CD4-positive, alpha-beta T cell treated with Interleukin-6 at 100 ng/mL for 8 hours (primary cell): ENCODE measurements at places on chromosomes 6 and 20.

GRCh38 chr6:96907498-96907897 is 9.8 kb upstream of the NDUFAF4 start:
- DNase-seq: no peak

DNA sequence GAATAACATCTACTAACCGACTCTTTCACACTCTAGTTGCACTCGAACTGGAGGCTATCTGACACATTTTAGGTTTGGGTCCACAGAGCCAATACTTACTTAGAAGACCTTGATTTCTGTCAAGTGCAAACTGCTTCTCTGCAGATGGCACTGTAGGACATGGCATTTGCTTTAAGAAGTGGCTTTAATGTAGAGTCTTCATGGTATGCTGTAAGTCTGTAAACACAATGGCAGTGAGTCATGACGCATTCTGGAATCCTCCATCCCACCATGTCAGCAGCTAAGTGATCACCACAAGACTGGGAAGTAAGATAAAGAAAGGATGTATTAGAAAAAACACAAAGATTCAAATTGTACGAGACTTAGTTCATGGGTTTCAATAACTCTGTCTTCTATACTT is 377.0 kb upstream of the NOX3 start:
- DNase-seq: no peak

DNA sequence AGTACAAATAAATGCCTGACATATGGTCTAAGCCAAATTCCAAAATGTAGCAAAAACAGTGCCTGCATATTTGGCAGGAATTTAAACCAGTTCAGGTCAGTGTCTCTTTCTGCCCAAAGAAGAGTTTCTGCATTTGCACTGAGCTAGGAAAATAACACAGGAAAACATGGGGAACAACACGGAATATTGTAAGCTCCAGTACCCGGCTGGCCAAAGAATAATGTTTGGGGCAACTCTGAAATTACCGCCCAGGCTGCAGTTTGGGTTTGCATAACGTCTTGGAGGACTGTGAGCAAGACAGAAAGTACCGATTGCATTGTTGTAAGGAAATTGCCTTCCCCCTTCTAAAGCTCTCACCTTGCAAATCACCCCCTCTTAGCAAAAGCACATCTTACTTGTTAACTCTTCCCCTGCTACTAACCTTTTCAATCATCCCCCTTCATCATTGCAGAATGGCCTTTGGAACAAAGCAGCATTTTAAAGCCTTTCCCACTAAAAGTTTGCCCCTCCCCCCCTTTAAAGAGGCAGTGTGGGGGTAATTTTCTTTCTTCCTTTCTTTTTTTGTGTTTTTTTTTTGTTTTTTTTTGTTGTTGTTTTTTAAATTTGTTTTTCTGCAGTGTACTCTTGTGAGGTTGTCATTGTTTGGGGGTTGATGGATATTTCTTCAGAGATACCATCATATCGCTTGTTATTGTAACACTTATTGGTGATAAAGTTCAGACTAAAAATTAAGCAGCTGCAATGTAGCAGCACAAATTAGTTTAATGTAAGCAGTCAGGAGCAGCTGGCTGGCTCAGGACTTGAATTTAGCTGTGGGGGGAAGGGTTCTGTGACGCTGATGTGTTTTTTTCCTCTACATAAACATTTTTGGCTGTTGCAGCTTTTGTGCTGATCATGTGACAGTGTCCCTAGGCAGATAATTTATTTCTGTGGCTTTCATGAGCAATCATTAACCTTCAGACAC is 100.0 kb upstream of the CITED2 start:
- DNase-seq: no peak

GRCh38 chr6:140663094-140663493 is 1288.6 kb upstream of the CITED2 start:
- no peak for DNase-seq

GRCh38 chr6:157518397-157519250 is 137.6 kb downstream of the ZDHHC14 start:
- DNase-seq: no peak

- DNase-seq: no peak
Measured at GRCh38 chr6:160998766-160999165, 7.2 kb downstream of the MAP3K4 start.

DNA sequence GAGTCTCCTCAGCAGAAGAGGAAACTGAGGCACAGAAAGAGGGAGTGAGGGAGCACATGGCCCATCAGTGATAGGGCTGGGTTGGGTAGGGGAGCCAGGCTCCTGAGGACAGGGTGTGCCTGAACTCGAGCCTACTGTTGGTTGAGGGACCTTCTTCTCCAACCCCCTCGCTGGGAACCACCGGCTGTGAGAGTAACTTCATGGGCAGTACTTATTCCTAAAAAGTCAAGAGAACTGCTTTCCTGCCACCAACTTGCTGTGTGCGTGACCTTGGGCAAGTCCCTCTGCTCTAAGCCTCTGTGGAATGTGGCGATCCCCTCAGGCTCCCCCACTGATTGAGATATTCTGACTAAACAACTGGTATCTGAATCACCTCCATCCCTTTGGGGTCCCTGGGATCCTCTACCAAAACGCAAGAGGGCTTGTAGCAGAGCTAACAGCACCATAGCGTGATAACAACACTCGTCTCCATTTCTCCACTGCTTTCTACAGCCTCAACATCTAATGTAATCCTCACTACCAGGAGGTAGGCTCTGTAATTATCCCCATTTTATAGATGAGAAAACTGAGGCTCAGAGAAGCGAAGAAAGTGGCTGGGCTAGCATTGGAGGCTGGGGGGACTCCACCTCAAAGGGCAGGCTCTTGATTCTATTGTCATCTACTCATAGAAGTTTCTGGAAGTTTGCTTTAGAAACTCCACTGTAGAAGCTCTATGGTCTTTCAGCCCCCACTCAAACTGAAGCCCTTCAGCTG is 76.0 kb downstream of the JPH2 start:
- DNase-seq: no peak

- DNase-seq: no peak
Measured at GRCh38 chr6:79778816-79779215, 147.7 kb downstream of the SH3BGRL2 start.

DNA sequence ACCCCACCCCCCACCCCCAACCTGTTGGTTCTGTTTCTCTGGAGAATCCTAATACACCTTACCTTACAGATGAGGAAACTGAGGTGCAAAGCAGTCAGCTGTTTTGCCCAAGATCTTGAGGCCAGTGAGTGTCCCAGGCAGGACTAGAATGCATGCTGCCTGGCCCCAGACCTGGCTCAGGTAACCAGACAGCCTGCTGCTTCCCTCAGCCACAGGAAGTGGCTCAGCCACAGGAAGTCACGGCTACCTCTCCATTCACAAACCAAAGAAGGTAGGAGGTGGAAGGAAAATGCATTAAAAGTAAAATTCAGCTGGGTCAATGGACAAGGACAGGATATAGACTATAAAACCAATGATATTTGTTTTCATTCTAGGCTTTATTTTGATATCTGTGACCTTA is 517.6 kb downstream of the CD83 start:
- DNase-seq: peak; percentile 60

- no peak for DNase-seq
Measured at GRCh38 chr20:57342829-57343228, 8.2 kb upstream of the RAE1 start.

DNA sequence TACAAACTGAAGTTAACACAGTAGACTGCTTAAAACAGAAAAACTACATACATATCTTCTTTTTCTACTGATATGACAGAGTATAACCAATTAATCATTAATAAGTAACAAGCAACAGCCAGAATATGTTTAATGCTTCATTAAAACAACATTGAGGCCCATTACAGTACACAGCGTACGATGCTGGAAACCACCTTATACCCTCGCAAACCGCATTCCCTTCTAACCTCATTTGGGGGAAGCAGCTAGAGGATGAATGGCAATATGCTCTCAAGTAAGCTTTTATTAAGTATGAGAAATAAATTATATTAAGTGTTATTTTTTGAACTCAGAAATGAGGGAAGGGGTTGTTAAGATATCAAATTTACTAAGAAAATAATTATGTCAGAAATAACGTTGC is 142.4 kb downstream of the GMDS start:
- no peak for DNase-seq

DNA sequence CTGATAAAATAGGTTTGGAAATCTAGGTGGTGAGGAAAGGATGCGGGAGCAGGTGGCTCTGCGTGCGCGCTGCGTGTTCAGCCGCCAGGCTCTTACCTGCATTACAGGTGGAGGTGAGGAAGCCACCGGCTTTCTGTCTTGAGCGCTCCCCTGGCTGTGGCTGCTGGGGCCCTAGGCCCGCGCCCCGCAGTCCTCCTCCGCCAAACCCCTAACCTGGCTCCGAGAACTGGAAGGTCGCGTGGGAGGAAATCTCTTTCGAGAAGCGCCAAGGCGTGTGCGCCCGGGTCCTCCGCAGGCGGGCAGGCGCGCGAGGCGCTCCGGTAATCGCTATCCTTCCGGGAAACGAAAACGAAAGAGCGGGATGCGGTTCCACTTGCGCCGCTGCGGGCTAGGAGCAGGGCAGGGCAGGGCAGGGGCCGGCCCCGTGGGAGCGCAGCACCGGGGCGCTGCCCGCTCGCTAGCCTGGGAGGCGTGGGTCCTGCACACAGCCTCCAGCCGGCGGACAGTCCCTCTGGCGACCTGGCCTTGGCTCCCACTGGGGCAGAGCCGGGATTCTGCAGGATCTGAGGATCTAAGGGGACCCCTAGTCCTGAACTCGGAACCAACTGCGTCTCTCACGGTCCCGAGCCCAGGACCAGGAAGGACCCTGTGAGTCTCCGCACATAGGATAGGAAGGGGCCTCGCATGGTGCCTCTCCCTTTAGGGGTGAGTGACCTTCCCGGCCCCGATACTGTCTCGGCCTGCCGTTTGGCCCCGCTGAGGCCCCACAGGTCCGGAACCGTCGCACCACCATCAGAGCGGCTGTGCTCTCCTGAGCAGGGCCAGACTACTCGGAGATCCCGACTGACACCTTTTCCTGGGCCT is at the start of gene ETV7:
ETV7 (minus strand) TSS at position 230 of the 864 bp plus-strand sequence; CDS start at position 102, 128 bp downstream.
- DNase-seq: peak; percentile 19

DNA sequence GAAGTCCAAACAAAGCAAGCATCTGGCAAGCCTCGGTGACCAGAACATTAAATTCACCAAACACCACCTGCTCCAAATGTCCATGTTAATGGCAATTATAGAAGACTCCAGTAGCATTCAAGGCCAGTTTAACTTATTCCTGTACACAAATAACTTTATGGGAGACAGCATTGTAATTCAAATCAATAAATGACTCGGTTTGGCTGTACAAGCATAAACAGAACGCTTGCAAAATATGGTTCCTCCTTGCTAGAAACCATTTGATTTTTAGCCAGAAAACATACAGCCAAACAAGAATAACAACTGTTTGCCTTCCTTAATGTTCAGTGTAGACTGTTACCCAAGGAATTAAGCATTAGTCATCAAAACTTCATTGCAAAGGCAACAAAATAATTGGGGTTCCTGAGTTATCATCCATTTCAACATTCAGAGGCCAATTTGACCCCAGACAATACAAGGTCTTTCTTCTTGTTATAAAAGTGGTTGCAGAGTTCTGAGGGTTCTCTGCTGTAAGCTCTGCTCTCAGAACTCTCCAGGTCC is 125.1 kb downstream of the BFSP1 start:
- no peak for DNase-seq

DNA sequence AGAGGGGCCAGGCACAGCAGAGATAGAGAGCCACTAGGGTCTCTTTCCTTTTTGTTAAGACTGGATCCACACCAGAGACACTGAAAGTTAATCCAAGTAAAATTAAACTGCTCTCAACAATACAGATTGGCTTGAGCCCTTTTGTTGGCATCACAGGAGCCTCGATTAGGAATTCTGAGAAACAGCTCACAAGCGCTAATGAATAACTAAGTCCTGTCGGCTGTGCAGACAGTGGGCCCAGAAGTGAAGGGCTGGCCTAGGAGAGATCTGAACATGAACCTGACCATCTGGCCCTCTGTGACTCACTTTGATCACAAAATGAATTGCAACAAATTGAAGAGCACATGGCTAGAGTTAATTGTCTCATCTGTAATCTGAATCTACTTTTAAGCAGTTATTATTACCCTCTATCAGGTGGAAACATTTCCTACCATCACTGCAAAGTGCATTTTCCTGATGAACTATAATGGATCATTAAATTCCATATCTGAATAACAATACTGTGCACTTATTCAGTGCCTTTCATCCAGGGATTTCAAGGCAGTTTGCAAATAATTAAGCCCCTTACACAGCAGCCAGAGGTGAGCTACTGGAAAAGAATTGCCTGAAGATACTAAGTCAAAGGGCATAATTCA is 3.2 kb downstream of the BACH2 start:
- DNase-seq: no peak

DNA sequence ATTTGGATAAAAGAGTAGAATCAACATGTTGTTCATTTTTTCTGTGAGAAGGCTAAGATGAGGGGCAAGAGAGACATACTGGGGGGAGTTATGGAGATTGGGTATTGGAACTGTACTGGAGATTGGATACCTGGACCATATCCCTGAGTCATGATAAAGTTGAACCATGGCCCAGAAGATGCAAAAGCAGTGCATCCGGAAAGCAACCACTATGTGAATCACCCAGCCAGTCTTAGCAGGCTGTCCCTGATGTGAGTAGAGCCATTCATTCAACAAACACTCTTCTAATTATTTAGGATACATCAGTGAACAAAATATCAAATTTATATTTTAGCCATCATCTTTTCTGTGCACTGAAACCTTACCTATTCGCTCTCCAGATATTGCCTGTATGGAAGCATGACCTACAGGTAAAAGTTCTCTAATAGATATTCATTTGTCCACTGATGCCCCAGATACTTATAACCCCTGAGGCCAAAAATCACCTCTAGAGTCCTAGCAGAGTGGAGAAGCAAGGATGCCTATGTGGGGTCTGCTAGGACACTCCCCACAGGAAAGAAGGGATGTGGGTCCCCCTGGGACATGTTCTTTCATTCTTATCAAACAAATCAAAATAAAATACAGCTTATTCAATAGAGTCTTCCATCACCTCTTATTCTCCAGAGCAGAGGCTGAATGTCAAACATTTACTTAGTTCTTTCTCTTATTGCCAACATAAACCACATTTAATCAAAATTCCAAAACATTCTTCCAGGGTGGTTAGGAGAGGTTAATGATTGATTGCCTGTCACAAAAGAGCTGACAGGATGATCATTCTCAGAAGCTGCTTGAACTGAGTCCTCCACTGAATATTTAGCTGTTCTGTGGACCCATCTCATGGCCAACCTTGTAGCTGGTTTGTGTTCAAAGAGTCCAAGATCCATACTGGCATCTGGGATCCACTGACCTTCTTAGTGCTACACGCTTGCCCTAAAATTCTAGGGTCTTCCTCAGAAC is 37.0 kb upstream of the PKHD1 start:
- DNase-seq: no peak

DNA sequence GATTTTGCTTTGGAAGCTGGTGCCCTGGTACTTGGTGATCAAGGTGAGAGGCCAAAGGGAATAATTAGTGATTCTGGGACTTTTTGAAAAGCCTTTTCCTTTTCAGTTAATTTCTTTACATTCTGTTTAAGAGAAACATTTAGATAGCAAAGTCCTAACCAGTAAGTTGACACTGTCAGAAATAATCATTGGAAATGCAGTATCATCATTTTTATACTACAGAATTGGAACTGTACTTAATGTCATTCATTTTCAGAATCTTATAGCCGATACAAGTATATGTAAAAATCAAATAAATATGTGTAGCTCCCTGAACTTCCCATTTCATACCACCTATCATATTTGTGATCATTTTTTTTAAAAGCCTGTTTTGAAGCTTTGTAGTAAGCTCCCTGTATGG is 27.5 kb downstream of the MCM8 start:
- DNase-seq: no peak

GRCh38 chr6:150641398-150642139 is 41.9 kb downstream of the PLEKHG1 start:
- DNase-seq: no peak
